ENCODE measurements at places on chromosomes 7 and 10.

- no peak for DNase-seq
Measured at GRCh38 chr10:114623661-114624294, 34.3 kb downstream of the ABLIM1 start.

- DNase-seq: no peak
Measured at GRCh38 chr10:28730031-28730778, 52.9 kb downstream of the BAMBI start.

- DNase-seq: no peak
Measured at GRCh38 chr7:11341285-11341944, 367.7 kb downstream of the PHF14 start.

GRCh38 chr7:2763597-2763996 is 75.6 kb downstream of the AMZ1 start:
- no peak for DNase-seq

- DNase-seq: no peak
Measured at GRCh38 chr10:44552726-44553125, 167.8 kb upstream of the CXCL12 start.

DNA sequence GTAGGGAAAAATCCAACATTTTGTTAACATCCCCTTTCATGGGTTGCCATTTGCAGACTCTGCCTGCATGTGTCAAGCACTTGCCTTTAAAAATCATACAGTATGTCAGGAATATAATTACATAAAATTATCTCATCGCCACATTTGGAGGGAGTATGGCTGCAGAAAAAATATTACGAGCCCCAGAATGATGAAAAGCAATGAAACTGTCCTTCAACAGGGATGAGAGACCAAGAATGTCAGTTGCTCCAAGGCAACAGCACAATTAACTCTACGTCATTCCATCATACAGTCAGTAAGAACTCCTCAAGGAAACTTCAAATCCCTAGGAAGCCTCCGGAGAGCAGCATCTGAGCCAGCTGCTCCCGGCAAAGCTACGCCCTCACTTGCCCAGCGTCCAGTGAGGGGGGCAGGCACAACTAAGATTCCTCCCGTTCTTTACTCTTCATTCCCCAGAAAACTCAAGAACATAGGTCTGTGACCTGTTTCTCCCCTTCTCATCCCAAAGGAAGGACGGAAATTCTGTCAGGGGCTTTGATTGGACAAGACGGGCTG is 132.9 kb downstream of the ANLN start:
- DNase-seq: no peak

GRCh38 chr10:22110761-22111160 is 107.1 kb downstream of the EBLN1 start:
- DNase-seq: no peak

Measured in stimulated activated CD8-positive, alpha-beta memory T cell treated with anti-CD3 and anti-CD28 coated beads, Interleukin-4, amount 100 ng/mL, for 1 hour (primary cell).